Fibroblast of skin of right biceps (primary cell): ENCODE measurements at places on chromosomes 3 and 15.

DNA sequence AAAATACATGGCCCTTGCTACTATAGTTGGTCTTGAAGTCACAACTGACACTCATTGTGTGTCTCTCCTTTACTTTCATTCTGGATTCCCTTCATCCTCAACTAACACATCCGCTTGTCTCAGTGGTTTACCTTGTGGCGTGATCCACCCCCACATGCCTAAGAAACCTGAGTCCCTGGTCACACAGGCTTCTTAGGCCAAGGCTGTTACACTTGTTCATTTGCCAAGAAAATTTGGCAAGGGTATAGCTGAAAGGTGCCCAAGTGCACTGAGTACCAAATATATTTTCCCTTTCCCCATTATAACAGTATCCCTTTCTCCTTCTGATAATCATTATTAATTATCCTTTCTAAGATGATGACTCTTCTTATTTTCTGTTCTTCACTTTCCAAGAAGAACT is 207.6 kb upstream of the STAC start:
- no peak for DNase-seq

DNA sequence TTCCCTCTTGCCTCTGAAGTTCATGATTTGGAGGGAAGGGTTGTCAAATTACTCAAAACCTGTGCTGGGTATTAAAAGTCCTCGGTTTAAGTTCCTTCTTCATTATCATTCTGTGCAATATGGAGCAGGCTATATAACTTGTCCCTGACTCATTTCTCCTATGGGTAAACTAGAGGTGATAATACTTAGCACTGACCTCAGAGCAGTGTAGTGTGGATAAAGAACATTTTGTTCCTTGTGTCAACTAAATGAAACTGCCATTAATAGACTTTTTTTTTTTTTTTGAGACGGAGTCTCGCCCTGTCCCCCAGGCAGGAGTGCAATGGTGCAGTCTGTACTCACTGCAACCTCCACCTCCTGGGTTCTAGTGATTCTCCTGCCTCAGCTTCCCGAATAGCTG is 2.2 kb upstream of the BBX start:
- no peak for DNase-seq

GRCh38 chr3:59777667-59778077 is 727.8 kb upstream of the CFAP20DC start:
- DNase-seq, result no peak

GRCh38 chr15:85324202-85324601 is 56.2 kb upstream of the AKAP13 start:
- no peak for DNase-seq

DNA sequence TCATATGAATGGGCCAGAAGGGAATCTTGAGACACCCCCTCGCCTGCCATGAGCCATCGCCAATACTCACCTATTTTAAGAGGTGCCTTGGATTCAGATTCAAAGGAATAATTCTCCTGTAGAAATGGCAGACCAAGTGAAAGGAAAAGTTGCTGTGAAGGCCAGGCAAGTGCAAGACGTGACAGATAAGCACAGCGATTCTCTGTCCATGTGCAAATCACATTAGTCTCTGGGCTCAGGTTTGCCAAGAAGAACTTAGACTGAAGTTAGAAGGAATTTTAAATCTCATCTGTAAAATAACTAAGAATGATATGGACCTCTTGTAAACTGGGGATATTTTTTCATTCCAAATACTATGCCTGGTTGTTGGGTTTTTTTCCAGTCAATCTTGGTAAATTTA is 173.6 kb downstream of the UACA start:
- no peak for DNase-seq

DNA sequence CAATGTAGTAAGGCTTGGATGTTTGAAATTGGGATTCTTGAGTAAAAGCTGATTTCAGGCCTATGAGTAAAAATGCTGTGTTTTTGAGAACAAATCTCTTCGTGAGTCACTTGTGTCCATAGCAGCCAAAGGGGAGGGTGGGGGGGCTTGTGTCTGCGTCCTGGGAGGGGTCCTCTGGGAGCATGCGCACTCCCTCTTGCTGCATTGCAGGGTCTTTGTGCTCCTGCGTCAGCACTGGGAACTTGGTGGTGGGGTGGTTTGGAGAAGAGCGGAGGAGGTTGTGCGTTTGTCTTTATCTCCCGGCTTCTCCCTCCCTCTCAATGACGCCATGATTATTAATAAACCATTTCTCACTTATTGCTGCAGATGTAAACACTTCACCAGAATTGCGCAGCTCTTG is 75.9 kb upstream of the NDN start:
- DNase-seq, result no peak

- DNase-seq, result no peak
Measured at GRCh38 chr3:114902691-114903101, 244.4 kb downstream of the ZBTB20 start.
